Mucosa of descending colon (tissue), 3 donors: ENCODE measurements at places on chromosomes 5 and 9.
A peak's percentile ranks its signal among the peaks of the same experiment; 100 is the strongest.

DNA sequence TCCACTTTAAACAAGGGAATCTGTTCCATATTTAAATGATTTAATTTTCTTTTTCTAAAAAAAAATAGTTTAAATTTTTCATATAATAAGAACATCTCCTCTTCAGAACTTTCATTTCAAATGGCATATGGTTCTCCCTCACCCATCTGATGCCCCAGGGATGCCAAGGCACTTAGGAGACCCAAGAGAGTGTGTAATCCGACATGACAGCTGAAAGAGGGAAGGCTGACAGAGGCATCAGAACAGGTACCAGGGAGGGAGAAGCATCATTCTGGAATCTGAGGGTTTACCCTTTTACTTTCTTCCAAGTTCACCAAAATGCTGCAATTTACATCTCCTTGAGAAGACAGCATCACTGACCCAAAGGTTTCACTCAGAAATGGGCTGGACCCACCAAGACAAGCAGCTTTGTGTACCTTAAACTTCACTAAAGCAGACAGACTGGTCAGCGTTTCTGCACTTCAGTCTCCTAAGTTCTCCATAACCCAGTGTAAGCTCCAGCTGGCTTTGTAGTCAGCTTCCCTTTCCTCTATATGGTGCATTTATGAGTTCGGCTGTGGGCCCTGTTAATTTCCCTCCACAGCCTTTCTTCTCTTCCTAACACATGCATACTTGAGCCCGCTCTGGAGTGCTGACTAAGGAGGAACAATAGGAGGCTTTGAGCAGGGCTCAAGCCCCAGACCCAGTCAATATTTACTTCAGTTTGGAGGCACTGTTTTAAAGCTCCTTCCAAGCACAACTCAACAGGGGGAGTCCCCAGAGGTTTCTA, 17.7 kb downstream of the EFNA5 start:
- DNase-seq: no peak

DNA sequence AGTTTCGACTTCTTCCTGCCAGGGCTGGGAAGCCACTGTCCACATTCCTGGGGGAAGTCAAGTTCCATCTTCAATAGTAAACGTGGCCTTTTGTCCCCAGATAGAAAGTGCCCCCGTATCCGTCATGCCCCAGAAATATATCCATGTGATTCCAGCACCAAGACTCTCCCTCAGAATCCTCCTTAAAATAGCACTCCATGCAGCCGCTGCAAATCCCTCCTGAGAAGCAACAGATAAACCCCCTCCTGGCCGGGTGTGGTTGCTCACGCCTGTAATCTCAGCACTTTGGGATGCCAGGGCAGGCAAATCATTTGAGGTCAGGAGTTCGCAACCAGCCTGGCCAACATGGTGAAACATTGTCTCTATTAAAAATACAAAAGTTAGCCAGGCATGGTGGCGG, 126.1 kb downstream of the OLFM1 start:
- no peak for DNase-seq

GRCh38 chr5:58359981-58360380, 99.9 kb downstream of the PLK2 start:
- no peak for DNase-seq

GRCh38 chr9:108671794-108672193, 184.0 kb downstream of the ACTL7B start:
- DNase-seq: no peak

- no peak for DNase-seq
Observed at GRCh38 chr9:69500896-69501295, 171.3 kb downstream of the APBA1 start.

DNA sequence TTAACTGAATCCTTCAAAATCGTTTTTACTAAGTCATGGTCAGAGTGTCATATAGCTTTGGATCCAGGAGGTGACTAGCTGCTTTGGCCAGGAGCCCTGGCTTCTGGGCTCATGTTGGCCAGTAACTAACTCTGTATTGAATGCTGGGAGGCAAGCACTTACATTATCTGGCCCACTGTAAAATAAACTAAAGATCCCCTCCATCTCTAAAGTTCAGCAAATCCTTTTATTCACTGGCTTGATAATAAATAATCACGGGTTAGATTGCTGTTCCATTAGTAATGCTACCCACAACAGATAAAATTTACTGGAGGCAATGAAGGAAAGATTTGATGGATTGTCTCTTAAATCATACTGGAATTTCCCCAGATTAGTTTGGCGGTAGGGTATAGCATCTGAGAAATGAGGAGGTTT, 382.2 kb upstream of the TLE4 start:
- no peak for DNase-seq

GRCh38 chr9:124503713-124504529, 3.3 kb downstream of the NR5A1 start:
- DNase-seq: no peak

GRCh38 chr9:126125177-126125576, 201.5 kb upstream of the MVB12B start:
- DNase-seq: no peak

DNA sequence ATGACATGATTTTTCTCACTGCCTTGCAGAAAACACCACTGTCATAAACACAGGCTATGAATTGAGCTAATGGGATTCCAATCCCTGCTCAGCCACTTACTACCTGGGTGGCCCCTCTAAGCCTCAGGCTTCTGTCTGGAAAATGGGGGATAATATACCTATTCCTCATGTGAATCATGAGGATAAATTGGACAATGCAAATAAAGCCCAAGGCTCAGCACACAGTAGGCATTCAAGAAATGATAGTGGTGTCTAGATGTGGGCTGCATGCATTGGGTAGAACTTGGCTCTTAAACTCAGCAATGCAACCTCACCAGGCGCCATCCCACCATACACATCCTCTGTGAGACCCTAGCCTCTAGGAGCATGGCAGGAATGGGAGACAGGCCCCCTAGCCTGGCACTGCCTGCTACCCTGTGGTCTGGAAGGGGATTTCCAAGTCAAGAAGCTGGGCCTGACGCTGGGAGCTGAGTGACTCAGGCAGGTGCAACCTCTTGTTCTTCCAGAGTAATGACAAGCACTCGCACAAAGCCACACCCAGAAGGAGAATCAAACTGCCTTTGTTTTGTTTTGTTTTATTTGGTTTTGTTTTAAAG, 2.3 kb upstream of the TNIP1 start:
- DNase-seq: peak; percentile 79

- no peak for DNase-seq
Observed at GRCh38 chr9:38405785-38406184, 13.3 kb downstream of the ALDH1B1 start.

GRCh38 chr5:124546643-124547042, 199.8 kb downstream of the ZNF608 start:
- no peak for DNase-seq

DNA sequence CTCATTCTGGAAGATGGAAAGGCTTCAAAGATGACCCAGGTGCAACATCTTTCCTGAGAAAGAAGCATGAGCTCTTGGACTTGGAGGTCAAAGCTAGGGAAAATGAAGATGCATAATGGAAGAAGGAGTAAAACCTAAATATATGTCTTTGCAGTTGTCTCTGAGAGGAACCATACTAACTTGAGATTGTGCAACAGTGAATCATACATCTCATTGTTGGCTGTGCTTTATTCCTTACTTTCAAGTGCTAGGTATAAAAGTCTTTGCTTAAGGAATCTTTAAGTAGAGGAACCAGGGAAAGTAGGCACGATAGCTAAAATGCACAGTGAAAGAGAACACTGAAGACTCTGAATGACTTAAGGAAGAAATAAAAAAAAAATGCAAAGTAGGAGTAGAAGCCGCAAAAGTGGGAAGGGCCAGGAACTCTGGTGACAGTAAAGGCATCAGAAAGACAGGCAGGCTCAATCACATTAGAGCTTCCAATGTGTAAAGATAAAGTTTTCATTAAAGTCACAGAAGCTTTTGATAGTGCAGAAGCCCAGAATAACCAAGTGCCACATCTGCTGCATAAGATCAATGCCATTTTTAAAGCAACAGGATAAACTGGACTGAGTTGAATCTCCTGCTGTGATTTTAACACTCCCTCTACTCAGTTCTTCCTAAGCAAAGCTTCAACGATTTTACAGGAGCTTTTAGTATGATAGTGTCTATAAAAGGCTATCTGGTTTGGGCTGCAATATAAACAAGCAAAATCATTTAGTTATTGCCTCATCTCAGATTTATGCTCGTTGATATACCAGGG, 432.3 kb upstream of the EDIL3 start:
- no peak for DNase-seq

- no peak for DNase-seq
Observed at GRCh38 chr5:68740226-68740910, 353.4 kb upstream of the SLC30A5 start.

DNA sequence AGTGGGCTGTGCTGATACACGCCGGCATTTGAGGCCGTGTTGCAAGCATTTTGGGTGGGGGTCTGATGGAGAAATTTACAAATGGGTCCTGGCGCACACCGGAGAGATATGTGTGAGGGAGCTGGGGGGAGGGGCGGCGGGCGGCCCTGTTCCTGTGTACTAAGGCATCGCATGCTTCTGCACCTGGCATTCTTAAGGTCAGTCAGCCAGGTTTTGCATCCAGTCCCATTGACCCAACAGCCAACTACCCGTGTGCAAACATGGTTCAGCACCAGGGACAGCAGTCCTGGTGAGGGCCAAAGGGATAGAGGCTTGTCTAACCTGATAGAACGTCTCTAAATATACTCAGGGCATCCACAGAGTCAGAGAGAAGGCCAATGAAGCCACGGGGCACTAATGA, 839 bp downstream of the GABRG2 start:
- DNase-seq: peak; percentile 30

DNA sequence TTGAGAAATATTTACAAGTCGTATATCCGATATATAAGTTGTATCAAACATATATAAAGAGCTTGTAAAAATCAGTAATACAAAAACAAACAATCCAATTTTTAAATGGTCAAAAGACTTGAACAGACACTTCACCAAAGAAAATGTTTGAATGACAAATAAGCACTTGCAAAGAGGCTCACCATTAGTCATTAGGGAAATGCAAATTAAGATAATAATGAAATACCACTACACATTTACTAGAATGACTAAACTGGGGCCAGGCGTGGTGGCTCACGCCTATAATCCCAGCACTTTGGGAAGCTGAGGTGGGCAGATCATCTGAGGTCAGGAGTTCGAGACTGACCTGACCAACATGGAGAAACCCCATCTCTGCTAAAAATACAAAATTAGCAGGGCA, 134.6 kb upstream of the HAND1 start:
- no peak for DNase-seq

DNA sequence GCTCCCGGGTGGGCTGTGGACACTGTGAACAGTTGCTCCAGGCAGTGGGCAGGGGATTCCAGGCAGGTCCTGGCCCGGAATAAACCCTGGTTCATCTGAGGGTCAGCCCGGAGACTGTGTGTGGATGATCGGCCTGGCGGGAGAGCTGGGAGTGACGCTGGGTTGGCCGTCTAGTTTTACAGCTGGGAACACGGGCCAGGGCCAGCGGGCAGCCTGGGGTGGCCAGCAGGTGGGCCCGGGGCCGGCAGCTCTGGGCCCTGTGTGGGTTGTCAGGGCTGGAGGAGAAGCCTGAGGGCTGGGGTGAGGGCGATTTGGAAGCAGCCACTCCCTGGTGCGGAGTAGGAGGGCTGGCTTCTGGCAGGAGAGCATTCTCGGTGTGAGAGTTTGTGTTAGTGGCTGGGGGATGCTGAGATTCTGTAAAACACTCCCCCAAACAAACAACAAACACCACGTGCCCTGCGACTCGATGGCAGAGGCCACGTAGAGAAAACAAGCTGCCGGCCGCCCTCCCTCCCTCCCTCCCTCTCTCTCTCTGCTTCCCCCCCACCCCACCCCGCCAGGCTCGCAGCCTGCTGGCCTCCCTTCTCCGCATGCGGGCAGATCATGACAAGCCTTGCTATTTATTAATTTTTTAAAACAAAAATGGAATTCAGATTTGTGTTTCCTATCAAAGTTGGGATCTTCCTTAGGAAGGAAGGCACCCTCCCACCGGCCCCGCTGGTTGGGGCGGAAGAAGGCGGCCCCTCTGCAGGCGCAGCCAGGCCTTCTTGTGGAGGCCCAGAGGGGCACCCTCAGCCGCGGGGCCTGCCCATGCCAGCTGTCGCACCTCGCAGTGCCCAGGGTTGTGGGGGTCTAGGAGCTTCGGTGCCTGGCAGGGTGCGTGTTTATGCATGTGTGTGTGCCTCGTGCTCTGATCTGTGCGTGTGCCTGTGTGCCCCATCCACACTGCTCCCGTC, 49.5 kb downstream of the RXRA start:
- no peak for DNase-seq

DNA sequence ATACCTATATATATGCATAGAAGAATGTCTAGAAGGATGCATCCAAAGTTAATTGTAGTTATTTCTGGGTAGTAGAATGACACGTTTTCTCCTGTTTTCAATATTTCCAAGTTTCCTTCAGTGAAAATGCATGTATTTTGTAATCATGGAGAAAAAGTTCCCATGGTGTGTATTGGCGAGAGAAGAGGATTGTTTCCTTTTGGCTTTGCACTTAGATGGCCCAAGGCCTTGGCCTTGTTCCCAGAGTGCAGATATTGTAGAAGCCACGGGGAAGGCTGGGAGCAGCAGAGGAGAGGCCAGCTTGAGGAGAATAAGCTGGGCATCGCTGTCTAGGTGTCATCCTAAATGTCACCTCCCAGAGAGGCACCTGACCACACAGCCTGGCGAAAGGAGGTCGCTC, 44.0 kb downstream of the IRF1 start:
- DNase-seq: no peak

GRCh38 chr5:88675168-88675707, 207.7 kb downstream of the MEF2C start:
- no peak for DNase-seq

DNA sequence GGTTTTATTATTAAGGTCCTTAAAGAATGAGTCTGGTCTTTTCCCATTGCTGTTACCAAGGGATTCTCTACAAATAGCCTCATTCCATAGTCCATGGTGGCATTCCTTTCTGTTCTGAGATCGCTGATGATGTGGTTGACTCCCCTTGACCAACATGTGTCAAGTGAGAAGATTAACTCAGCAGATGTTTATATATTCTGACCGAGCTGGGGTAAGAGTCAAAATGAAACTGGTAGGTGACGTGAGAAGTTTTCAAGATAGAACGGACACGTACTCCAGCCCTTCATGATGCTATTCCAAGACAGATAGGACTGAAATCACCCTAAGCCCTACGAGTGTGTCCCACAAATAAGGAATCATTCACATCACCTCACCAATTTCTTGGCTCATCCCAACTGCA, 155.5 kb upstream of the WWC1 start:
- no peak for DNase-seq

DNA sequence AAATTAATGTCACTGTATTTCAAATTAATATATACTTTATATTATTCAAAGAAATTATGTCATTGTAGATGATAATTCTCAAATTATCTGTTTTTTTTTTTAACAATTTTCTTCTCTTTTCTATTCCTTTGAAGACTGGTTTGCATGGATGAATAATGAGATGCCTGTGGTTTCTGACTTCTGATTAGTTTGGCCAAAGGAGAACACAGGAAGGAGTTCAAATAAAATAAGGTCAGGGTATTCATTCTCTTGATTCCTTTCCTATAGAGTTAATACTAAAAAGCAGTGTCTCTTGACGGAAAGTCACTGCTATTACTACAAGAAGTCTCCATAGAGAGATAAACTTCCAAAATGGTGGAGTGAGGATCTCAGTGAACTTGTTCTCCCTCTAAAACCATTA, 279.6 kb upstream of the FTMT start:
- DNase-seq: no peak

GRCh38 chr5:42467572-42467971, 44.3 kb downstream of the GHR start:
- no peak for DNase-seq

- DNase-seq: no peak
Observed at GRCh38 chr5:71887680-71888079, 168.6 kb downstream of the CARTPT start.
